ENCODE measurements at places on chromosomes 12 and 14.

DNA sequence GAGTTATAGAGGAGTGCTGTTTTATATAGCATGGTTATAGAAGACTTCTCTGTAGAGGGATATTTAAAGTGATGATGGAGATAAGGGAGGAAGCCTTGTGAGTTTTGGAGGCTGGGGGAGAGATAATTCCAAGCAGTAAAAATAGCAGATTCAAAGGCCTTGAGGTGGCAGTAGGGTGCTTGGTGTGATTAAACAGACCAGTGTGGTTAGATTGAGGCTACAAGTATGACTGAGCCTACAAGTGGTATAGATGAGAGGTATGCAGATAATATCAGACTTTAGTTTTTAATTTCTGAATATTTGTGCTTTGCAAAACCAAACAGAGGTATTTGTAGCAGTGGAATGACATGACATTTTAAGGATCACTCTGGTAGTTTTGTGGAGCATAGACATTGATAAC lies 20.3 kb downstream of the FANCM start:
- no peak for DNase-seq

DNA sequence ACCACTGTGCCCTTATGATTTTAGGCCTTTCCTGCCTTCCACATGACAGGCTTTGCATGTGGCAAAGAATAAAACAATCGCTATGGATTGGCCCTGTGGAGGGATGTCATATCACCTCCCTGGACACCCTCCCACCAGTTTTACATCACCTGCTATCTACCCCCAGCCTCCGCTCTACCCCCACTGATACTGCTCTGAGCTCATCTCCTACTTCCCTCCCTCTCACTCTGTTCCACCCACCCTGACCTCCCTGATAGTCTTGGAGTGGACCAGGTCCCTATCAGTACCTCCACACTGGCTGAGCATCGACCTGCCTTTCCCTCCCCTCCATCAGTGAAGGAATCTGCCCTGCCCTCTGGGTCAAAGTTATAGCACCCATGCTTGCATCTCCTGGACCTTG lies 91.8 kb upstream of the FOXN3 start:
- no peak for DNase-seq

GRCh38 chr14:62710811-62711210 lies 334.4 kb downstream of the KCNH5 start:
- no peak for DNase-seq

DNA sequence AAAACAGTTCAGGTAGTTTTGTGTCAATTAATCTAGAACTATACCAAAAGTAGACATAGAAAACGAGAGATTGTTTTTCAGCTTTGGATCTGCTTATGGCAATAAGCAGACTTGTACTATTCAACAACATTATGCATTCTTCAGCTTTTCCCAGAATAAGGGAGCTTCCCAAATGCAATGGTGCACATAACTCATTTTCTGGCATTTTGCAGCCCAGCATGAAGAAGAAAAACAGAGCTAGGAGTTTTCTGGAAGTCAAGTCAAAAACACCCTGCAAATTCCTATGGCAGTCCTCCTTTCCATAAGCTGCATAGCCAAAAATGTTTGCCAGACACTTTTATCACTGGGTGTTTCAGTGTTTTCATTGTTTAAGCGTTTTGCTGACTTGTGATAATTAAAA lies 314.7 kb downstream of the NAV3 start:
- DNase-seq, result no peak

DNA sequence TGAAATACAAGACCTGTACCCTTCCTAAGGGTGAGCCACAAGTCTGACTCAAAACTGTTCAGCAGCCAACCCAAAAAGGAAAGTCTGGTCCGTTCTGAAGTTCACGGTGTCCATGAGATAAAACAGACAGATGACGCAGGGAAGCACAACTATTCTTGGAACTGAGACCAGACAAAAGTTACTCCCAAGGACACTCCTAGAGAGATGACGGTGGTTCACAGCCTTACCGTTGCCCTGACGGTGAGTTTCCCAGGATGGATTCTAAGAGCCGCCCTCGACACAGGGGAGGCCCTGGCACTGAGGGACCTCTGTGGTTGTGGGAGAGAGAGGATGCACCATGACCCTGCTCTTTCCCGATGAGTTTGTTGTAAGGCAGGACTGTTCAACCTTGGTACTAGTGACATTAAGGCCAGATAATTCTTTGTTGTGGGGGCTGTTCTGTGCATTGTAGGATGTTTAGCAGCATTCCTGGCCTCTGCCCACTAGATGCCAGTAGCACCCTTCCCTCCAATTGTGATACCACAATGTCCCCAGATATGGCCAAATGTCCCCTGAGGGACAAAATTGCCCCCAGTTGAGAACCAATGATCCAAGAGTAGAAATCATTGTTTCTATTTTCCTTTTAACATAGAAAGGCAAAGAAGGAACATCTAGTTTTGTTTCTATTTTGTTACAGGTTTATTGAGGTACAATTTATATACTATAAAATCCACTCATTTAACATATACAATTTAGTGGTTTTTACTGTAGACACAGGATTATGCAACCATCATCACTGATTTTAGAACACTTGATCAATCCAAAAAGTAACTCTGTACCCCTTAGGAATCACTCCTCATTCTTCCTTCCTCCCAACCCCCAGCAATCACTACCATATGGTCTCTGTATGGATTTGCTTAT lies 23.0 kb downstream of the OR10P1 start:
- peak; percentile 21 for DNase-seq

DNA sequence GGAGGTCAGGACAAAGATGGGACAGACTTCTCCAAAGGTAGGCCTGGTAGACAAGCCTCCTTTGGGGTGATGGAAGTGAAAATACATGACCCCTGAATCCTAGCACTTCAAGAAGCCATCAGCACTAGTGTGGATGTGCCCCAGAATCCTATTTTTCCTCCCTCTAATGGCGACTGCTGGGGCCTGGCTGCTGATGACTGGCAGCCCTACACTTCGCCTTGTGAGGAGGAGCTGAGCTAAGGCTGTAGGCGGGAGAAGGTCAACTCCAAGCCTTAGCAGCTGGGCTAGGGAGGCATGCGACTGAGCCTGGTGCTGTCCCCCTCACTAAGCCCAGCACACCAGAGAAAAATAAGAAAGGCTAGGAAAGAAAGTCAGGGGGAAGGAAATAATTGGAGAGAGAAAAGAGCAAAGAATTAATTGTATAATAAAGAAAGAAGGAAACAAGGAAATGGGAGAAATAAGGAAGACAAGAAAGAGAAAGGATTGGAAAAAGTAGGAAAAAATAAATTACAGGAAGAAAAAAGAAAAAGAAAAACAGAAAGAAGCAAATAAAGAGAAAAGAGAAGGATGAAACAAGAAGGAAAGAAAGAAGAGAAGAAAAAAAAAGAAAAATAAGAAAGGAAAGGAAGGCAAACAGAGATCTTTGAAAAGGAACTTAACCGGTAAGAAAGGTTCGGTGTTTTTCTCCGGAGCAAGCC lies 4.7 kb upstream of the HOXC10 start:
- DNase-seq, result no peak

DNA sequence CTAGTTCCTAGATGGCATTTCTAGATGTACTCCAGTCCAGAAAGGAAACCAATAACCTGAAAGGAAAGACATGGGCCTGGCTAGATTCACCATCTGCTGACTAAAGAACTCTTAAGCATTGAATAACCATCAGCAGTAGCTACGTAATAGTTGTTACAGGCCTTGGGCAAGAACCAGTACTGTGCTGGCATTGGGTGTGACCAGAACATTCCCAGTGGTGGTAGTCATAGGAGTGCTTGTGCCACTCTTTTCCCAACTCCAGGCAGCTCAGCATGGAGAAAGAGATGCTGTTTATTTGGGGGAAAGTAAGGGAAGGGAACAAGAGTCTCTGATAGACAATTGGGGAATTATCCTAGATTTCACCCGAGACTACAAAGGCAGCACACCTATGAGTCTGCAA lies 333.3 kb downstream of the SLC16A7 start:
- no peak for DNase-seq

DNA sequence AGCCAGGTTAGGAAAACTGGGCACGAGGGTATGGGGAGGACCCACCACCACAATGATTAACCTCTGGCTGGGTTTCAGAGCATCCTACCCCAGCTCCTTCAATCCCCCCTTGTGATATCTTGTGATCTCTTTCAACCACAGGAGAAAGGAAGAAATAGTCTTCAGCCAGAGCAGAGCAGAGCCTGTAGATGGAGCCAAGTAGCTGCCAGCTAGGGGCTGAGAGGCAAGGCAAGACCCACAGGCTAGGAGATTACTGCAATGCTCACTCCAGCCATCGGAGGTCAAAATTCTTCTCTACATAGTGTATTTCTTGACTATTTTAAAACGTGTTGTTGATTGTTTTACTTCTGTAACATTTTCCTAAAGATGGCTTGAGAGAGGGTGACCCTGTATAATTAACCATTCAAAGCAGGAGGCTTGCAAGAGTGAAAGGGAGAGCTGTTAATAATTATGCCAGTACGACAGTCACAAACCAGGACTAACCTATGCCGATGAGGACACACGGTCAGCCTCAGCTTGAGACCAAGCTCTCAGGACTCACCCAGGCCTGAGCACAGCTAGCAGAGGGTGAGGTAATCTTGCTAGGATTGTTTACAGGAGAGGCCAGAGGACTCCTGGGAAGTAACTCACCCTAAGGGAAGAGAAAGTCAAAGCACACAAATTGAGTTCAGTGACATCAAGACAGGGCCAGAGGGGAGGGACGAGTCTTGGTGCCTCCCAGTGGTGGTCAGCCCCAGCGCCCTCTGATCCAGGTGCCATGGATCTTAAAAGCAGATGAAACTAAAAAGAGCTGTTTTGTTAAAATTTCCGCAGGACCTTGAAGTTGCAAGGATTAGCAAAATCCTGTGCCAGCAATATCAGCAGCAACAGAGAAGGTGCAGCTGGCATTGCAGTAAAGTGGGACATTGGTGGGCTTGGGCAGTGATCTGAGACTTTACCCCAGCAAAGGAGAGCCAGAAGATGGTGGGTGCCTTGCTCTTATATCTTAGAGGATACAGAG lies 29.8 kb upstream of the CDKN3 start:
- peak; percentile 38 for DNase-seq

DNA sequence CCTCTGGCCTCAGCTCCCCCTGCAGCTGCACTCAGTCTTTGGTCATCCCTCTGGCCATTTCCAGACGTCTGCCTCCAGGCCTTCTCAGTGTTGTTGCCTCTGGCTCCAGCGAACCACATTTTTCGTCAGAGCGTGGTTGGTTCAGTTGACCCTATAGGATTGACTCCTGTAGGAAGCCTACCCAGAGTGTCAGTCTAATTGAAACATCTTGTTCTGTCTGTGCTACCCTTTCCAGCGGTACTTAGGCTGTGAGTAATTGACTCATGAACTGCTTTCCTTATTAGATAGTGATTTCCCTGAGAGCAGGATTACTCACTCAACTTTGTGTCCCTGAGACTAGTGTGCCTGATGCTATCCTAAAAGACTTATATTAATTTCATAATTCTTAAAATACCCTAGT lies 373.2 kb downstream of the ATP23 start:
- DNase-seq, result no peak

- no peak for DNase-seq
Observed at GRCh38 chr14:80491131-80491530, 279.8 kb upstream of the DIO2 start.

GRCh38 chr12:77697126-77697525 lies 133.6 kb upstream of the NAV3 start:
- DNase-seq, result no peak

GRCh38 chr14:33717866-33718265 lies 233.0 kb downstream of the EGLN3 start:
- DNase-seq, result no peak

DNA sequence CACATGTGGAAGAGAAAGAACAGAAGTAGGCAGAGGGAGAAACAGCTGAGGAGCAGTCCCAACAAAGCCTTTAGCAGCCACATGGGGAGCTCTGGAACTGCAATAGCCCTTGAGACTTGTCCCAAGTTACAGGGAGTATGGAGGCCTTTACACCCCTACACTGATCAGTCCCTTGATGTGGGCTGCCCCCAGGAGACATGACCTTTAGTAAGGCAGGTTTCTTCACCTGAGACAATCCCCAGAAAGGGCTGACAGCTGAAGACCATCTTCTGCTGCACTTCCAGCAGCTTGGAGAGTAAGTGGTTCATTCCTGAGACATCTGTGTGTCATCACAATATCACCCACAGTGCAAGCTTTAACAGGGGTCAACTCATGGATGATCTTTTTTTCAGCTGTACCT lies 8.6 kb upstream of the SNAPC1 start:
- no peak for DNase-seq

- DNase-seq, result no peak
Observed at GRCh38 chr12:89779090-89779489, 70.5 kb upstream of the ATP2B1 start.

DNA sequence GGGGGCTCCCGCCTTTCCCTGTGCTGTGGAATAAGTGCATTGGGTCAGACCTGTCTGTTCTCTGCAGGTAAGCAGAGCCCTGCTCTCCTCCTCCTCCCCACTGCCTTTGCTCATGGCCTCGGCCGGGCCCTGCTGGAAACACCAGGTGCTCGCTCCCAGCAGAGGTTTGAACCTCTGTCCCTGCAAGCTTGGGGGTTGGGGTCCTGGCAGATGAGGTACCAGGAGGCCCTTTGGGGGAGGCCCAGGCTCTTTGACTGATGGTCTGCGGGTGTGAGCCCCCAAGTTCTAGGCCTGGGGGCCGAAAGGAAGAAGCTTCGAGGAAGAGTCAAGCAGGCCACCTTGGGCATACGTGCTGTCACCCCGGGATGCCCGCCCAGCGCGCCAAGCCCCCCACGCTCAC lies 22.1 kb upstream of the CEP170B start:
- DNase-seq, result no peak

DNA sequence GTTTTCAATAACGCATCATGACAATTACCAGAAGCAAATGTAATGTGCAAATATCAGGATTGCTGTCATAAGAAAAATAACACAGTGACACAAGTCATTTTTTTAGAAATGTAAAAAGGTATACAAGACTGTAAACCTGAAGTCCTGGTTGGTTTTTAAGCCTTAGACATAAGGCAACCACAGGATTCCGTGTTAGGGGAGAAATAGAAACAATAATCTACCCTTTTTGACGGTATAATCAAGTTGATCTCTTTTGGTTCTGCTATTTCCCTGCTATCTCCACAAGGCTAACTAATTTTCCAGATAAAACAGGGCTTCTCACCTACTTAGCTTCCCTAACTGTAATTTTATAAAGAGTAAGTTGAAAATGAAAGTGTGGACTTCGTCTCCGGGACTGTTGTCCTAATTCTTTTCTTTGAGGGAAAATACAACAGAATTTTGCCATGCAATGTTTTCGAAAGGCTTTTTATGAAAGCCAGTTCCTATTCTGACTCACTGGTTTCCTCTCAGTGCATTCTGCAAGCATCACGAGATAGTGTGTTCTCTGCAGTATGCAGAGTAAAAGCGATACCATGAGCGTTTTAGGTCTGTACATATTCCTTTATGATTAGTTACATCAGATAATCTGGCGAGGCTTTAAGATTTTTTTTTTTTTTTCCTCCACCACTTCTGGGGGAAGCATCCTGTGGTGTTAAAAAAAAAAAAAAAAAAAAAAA lies 10.6 kb downstream of the MYO1H start:
- no peak for DNase-seq

DNA sequence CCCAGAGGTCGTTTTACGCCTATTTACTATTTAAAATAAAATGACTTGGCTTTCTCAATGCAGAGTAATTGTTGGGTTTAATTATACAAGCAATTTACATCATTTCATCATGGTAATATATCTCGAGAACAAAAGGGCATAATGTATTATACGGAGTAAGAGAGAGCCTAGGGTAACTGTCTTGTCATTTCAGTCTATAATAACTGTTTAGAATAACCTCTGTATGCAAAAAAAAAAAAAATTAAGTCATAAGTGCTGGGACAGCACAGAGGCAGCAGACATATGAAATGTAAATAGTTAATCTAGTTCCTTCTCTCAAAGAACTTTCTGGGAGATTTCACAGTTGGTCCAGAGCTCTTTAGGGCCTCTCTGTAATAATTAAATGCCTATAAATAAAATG lies 284.9 kb downstream of the TMTC2 start:
- no peak for DNase-seq
